ENCODE measurements at places on chromosomes 16 and 17.

- no peak for DNase-seq
Observed at GRCh38 chr16:21989751-21990150, 11.2 kb downstream of the PDZD9 start.

DNA sequence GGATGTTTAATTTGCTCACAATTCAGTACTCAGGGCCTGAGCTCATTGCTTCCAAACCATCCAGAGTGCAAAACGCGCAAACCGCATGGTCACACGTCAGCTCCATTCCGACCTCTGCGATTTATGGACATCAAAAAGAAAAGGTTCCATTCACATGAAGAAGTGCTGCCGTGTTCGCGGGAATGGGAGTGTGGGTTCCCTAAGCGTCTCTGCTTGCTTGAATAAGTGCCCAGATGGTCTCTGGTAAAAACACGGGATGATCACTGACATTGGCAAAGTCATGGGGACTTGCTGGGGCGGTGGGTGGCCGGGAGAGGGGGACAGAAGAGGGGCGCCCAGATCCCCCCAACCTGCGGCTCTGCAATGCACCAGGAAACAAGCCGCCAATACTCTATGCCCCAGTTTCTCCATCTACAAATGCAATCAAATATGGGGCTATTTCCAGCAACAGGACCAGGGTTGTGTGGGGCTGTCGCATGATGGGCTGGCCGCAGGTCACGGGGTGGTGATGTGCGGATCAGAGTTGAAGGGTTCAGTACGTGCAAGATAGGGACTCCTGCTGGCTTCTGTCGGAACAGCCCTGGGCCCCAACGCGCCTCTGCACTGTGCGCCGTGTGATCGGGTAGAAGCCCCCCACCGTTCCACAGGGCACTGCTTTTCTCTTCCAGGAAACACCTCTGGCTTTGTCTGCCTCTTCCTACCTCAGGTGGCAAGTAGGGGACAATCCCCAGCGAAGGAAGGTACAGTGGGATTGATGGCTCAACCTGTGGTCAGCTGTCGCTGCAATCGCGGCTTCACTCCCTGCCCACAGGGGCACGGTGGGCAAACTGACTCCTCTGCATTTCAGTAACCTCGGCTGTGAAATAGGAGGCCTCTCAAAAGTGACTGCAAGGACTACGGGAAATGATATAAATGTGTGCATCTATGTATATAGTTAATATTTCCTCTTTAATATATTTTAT lies 11.2 kb downstream of the FOXF1 start:
- DNase-seq = no peak

DNA sequence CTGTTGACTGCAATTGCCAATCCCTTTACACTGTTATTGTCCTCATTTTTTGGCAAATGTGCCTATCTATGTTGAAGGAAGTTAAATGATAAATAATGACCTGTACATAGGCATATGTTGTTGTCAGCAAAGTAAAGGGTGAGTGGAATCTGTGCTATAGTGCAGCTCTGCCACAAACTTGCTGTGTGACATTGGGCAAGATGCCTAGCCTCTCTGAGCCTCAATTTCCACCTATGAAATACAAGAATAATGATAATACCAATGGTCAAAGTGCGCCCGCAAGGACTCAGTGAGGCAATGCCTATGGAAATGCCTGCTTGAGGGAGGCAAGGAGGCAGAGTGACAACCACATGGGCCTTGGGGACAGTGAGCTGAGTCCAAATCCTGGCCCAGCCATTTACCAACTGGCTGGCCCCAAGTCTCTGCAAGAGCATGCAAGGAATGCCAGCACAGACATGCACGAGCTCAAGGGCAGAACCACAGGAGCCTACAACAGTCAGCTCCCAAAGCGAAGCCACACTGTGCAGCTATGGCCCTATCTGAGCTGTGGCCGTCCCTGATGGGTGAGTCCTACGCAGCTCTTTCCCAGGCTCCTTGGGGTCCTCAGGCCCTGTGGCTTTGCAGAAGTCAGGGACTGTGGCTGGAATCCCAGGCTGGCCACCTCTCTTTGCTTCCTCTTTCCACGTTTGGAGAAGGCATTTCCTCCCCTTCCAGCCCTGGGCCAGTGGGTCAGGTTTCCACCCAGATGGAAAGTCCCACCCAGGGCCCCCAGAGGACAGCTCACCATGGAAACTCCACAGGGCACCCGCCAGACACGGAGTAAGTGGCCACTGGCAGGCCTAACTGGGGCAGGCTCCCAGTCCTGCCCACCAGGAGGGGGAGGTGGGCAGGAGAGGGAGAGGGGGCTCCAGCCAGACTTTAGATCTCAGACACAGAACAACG lies 82.1 kb downstream of the ZNF423 start:
- DNase-seq = no peak

DNA sequence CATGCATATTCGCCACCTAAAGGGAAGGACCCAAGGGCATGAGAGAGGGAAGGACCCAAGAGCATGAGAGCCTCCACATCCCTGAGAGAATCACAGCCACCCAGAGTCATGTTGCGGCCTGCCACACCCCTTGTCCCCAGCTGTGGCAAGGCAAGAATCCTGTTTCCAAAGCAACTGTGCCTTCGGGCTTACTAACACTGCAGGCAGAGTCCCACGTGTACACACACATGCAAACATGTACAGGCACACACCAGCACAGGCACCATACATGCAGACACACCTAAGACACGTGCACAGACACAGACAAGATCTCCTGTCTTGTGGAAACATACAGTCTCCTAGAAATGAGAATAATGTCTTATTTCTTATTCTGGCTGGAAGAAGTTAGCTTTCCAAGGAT lies 92.4 kb upstream of the CDYL2 start:
- no peak for DNase-seq

DNA sequence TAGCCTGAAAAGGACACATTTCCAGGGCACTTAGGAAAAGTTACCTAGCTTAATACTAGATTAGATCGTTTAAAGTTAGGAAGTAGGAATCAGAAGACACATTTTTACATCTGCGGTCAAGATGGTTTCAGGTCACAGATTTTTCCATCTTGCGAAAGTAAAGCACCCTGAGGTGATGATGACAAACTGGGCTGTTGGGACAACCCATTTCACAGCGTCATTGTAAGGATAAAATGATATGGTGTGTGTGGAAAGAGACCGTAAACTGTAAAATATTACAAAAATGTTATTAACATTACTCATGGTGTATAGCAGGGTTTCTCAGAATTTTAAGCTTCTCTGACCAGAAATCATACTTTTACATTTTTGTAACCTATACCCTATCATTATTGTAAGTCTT lies 10.1 kb upstream of the MAP2K6 start:
- no peak for DNase-seq

- DNase-seq = peak; percentile 12
Observed at GRCh38 chr16:57299009-57299718, 14.7 kb upstream of the PLLP start.

- peak; percentile 61 for DNase-seq
Observed at GRCh38 chr17:58317421-58318064, 11.1 kb downstream of the TSPOAP1 start.

DNA sequence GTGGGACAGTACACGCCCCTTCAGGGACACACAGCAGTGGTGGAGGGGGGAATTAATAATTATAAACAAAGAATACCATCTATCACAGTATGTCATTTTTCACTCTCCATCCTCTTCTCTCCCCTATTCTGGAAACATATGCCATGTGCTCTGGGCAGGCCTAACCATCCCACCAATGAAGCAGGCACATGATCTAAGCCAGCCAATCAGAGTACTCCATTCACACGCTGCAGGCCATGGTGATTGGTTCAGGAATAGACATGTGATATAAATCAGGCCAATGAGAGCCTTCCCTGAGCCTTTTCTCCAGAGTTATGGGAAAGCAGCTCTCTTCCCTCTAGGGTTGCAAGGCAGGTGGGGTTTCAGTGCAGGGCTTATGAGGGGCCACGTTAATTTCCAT lies 36.5 kb downstream of the GSG1L start:
- DNase-seq = no peak

DNA sequence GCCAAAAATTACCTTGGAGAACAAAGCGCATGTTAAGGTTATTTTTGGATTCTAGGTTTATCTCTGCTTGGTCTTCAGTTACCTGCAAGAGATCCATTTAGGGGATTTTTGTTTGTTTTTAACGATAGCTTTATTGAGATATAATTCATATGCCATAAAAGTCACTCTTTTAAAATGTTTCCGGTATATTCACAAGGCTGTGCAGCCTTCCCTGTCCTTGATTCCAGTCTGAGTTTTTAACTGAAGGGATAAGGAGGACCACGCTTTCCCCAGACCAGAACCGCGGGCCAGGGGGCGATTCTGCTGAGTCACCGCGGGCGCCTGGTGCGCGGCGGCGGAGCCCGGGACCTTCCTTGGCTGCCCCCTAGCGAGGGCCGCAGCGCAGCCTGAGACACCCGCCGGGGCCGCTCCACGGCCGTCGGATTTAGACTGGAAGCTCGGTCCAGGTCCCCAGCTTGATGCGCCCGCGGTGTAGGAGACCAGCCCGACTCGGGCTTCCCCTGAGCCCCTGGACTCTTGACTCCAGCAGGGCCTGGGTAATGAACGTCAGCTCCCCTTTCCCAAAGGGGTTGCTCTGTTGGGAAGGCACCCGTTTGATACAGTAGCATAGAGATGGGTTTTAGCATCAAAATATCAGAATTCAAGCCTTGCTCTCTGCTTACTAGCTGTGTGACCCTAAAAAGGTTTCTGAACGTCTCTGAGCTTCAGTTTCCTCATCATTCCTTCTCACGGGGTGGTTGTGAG lies 50.0 kb upstream of the STH start:
- DNase-seq = peak; percentile 36

DNA sequence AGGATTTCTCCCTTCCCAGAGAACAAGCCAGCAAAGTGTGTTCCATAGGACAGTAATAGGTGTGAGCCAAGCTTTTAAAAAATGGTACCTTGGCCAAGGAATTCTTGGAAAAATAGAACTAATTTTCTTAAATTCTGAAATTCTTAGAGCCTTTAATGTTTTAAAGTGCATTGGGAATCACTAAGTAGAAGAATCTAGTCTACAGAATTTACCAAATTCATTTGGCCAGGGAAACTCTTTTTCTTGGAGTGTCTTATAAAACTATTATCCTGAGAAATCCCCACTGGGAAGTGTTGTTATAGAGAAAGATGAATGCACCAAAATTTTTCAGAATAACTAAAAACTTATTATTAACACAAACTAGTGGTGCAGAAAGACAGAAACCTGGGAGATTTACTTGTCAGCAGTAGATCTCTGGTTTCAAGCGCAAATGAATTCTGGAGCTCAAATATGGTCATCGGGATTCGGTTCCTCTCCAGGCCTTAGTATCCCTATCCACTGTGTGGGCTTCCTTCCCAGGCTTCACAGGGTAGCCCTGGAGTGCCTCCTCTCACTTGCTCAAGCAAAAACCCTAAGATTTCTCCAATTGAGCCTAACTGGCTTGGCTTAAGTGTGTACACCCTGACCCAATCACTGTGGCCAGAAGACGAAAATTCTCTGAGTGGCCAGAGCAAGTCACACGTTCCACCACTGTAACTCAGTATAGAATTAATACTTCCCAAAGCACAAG lies 217.8 kb downstream of the CHD9NB start:
- DNase-seq = no peak

DNA sequence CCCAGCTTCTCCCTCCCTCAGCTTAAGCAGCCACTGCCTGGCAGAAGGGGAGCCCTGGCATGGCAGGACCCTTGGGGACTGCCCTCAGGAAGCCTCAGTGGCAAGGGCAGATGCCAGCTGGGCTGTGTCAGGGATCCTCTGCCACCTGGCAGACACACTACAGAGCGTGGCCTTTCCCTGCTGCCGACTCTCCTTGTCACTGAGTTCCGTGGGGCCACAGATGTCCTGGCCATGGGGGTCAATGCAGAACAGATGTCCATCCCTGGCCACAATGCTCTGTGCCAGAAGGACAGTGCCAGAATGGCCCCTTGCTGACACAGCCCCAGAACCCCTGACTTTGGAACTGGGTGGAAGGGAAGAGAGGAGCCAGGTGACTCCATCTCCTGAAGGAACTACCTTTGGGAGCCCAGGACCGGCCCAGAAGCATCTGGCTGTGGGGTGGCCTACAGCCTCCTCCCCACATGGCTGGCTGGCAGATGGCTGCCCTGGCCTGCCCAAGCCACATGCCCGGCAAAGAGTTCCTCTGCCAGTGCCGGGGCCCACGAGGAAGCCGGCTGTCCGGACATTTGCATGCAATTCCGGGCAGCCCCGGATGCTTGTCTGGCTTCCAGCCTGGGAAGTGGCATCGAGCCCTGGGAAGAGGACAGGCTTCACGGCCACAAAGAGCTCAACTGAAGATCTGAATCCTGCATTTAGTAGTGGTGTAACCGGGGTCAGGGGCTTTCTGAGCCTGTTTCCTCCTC lies 24.1 kb downstream of the NPTX1 start:
- no peak for DNase-seq

DNA sequence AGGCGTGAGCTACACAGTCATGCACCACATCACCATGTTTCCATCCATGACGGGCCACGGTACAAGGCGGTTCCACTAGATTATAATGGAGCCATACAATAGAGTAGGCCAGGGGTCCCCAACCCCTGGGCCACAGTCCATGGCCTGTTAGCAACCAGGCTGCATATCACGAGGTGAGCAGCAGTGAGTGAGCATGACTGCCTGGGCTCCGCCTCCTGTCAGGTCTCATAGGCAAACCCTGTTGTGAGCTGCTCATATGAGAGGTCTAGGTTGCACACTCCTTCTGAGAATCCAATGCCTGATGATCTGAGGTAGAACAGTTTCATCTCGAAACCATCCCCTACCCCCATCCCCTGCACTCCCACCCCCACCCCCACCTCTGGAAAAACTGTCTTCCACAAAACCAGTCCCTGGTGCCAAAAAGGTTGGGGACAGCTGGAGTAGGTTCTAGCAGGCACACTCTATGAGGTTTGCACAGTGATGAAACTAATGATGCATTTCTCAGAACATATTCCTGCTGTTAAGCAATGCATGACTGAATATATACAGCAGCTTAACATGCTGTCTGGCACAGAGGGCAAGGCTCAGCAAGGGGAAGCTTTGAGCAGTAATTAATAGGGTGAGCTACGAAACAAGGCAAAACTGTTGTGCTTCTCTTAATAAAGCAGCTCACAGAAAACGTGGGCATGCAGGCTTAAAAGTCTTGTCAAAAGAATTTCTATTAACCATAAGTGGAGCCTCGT lies 108.0 kb downstream of the VPS53 start:
- DNase-seq = no peak

DNA sequence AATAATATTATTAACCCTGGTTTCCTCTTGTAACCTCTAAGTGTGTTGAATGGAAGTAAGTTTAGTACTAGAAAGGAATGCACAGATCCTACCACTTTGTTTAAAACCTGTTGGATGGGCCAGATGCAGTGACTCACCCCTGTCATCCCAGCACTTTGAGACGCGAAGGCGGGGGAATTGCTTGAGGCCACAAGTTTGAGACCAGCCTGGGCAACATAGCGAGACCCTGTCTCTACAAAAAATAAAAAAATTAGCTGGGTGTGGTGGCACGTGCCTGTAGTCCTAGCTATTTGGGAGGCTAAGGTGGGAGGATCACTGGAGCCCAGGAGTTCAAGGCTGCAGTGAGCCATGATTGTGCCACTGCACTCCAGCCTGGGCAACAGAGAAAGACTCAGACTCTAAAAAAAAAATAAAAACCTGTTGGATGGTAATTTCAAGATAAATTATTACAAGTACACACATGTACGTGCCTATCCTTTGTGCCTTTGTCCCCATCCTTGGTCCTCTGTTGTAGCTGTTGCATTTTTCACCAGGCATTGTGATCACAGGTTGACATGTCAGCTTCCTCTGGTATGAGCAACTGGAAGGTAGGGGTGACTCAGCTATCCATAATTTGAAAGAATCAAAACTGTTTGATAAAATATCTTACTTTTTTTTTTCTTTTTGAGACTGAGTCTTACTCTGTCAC lies 30.7 kb upstream of the METTL9 start:
- no peak for DNase-seq

- DNase-seq = no peak
Observed at GRCh38 chr16:74186561-74186971, 110.0 kb upstream of the PSMD7 start.
